ENCODE measurements at places on chromosomes 11 and 22.

DNA sequence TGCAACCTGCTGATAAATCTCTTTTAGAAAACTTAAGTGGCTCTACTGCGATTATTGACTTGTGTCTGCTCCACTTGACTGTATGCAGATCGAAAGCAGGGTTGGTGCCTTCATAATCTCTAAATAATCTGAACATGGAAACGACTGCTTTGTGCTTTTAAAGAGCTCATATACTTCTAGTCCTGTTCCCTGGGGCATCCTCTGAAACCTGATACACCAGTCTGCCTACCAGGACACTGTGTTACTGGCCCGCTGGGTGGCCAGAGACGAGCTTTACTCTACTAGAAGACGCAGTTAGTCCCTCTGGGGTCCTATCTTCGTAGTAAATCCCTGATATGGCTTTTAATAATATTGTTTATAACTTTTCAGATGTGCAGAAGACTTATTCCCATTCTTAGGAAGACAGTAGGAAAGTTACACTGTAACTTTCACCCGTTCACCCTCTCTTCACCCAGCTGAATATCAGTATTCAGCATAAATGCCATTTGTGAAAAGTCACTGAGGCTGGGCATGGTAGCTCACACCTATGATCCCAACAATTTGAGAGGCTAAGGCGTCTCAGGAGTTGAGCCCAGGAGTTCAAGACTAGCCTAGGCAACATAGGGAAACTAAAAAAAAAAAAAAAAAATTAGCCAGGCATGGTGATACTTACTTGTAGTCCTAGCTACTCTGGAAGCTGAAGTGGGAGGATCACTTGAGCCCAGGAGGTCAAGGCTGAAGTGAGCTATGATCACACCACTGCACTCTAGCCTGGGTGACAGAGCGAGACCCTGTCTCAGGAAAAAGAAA, 9.0 kb upstream of the HTR3B start:
- DNase-seq, result no peak

- no peak for DNase-seq
These were observed 18.8 kb downstream of the LARGE2 start for GRCh38 chr11:45941285-45941684.

- no peak for DNase-seq
These were observed 633.7 kb downstream of the BRD1 start for GRCh38 chr22:49193901-49194465.

DNA sequence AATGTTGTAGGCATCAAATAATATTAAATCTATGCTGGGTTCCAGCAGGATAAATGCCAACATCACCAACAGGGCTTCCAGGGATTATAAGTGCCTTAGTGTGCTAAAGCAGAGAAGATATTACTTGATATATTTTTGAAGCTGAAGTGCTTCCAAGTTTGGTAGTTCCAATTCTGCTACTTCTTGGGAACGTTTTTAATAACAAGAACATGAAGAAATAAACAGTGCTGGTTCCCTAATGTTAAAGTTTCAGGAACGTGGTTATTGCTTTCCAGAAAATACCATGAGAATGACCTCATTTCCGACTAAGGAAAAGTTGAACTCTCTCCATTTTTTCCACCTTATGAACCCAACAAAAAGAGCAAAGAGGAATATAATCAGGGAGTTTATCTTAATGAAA, 4.6 kb upstream of the RNF185 start:
- no peak for DNase-seq

DNA sequence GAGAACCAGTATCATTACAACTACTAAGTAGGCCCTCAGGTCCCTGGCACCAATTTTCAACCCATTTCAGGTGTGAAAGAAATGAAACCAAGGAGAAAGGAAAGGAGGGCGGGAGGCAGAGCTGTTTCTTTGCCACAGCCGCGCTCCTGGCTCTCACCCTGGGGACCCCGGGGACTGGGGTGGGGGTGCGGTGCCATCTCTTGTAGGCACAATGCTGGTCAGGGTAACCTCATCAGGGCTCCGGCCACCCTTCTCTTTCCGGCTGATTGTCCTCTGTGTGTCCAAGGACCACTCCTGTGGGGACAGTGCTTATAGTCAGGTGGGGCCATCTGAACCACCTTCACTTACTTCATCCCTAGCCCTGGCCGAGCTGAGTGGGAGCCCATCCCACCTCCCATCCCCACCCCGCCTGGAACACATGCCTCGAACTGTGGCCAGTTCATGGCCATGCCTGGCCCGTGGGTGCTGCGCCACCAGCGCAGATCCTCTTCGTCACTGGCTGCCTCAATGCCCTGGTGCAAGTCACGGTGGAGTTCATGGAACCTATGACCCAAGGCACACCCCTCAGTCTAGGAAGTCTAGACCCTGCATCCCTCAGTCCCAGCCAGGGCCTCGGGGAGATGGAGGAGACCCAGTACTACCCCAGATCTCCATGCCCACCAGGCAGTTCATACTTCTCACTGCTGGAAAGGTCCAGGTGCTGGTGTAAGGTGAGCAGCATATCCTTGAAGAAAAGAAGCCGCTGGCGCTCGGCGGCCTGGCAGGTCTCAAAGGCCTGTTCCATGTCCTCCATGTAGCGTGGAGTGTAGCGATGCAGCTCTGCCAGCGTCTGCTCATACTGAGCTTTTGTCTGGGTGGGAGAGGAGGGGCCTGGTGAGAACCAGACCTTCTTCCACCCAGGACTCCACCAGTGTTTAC, 2.3 kb upstream of the ARFGAP2 start:
- DNase-seq, result no peak

- DNase-seq, result no peak
These were observed 49.1 kb upstream of the LRRC32 start for GRCh38 chr11:76719686-76720085.

DNA sequence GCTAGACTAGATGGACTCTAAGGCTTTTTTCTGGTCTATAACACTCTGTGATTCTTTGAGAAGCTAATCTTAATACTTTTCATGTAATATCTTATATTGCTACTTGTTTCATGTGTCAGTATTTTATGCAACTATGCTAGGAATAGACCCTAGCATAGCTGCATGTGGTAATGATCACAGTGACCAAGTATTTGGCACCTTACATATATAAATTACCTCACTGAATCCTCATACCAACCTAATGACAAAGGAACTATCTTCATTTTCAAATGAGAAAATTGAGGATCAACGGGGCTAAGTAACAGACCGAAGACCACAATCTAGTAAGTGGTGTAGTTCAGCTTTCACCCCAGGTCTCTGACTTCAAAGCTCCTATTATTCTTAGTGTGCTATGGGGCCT, 327.3 kb upstream of the PITPNB start:
- DNase-seq, result no peak

- no peak for DNase-seq
These were observed 22.9 kb upstream of the SLC5A1 start for GRCh38 chr22:32020117-32020516.

- no peak for DNase-seq
These were observed 5.2 kb upstream of the C22orf42 start for GRCh38 chr22:32164075-32164860.

GRCh38 chr22:38313384-38313955, 3.8 kb downstream of the CSNK1E start:
- no peak for DNase-seq

DNA sequence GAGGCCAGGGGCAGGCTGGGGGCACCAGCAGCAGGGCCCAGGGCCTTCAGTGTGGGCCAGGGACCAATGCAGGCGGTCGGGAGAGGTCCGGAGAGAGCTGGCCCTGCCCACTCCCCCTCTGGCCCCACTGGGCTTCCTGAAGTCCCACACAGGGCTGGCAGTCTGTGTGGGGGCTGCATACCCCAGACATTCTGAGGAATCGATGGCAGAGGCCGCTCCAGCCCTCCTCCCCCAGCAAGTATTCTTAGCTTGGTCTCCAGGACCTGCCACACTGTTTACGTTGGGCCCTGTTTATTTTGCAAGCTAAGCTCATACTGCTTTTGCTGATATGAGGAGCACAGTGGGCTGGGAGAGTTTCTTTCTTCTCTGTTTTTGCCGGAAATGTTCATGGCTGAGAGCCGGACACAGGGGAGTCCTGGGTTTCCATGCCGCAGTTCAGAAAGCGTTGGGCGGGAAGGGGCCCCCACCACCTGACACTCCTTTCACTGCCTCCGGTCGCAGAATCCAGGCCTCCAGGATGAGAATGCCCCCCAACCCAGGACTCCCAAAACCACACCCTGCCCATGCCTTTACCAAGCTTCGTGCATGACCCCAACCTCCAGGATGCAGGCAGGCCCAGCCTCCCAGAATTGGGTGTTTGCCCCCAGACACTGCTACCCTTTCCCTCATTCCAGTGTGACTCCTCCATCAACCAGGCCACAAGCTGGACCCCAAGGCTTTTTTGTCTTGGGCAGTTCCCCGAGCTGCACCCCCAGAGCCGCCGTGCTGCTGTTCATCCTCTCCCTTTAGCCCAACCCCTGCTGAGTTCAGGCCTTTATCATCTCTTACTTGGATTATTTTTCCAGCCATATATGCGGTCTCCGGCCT, 81.8 kb upstream of the KCNQ1OT1 start:
- no peak for DNase-seq

DNA sequence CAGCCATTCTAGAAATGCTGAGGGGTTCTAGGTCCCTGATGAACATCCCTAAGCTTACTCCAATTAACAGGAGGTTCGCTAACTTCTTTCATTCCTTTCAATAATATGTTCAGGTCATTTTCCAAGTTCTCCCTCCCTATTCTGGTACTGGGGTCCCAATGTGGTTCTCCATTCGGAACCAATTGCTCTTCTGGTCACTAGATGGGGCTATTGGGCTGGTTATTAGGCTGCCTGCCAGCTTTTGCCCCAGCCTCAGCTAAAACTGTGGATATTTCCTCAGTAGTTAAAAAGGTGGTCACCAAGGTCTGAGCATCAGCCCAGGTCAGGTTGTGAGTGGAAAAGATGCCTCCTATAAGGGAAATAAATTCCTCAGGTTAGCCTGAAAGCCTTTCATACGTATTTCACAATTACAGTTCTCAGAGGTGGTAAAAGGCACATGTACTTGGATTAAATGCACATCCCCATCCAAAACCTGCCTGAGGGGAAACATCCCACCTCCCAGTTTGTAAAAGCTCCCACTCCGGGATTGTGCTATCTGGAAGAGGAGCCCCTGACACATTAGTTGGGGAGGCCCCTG, 161.1 kb upstream of the CCDC179 start:
- no peak for DNase-seq

GRCh38 chr11:109388982-109389381, 33.0 kb upstream of the C11orf87 start:
- DNase-seq, result no peak

DNA sequence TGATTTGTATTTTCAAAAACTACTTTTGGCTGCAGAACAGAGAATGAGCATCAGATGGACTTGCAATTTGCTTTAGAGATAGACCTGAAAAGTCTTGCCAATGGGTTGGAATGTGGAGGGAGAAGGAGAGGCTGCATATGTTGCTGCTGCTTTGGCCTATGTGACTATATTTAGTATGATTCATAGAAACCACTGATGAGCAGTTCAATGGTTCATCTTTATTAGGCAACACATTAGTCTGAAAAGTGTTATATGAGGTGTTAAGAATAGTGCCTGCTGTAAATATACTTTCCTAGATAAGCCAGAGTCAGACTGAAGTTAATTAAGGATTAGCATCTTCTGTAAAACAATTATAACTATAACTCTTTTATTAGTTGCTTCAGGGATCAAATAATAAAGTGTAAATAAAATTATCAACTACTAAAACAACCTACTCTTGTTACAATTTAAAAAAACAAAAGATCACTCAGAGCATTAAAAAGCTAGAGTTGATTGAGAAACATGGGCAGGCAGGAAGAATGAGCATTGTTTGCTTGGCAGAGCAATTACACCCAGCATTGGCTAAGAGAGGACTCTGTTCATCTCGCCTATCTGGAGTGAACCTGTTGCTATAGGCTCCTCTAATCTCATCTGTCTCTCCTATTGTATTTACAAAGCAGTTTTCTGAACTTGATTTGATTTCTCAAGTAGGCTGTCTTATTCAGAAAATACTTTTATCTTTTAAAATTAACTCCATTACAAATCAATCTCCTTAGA, 36.3 kb downstream of the HORMAD2 start:
- DNase-seq, result no peak

- no peak for DNase-seq
These were observed 428.5 kb downstream of the TMEM135 start for GRCh38 chr11:87466223-87466622.

DNA sequence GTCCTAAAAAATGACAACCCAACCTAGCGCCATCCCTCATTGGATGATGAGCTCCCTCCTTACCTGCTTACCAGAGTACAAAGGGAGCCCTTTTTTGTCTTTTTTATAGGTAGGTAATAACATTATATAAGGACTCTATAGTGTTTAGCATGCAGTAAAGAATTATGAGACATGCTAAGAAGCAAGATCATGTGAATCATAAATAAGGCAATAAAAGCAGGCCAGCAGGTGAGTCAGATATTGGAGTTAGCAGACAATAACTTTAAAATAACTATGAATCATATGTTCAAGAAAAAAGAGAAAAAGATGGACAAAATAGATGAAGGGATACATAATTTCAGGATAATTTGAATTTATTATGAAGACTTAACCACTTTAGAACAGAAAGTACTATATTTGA, 81.5 kb downstream of the GRK3 start:
- no peak for DNase-seq

- no peak for DNase-seq
These were observed 24.7 kb upstream of the SORL1 start for GRCh38 chr11:121427400-121427744.

DNA sequence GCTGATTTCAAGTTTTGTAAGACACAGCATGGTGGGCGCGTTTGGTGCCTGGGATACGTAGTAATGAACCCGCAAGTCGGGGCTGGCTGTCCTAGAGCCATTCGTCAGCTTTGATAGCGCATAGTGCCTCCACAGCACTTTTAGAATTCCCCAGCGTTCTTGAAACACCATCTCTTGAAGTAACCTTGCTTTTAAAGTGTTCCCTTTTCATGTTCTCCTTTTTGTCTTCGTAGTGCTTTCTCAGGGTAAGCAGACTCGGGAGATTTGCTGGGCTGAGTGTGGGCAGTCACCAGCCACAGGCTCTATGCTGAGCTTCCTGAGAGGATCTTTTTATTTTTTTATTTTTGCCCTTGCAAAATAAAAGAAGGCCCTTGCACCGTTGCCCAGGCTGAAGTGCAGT, 39.6 kb upstream of the CTTN start:
- no peak for DNase-seq

- no peak for DNase-seq
These were observed 22.4 kb downstream of the MUC5AC start for GRCh38 chr11:1180171-1180570.

- no peak for DNase-seq
These were observed 95.0 kb downstream of the AASDHPPT start for GRCh38 chr11:106172386-106172991.
